ENCODE measurements at places on chromosomes 2 and 18.

DNA sequence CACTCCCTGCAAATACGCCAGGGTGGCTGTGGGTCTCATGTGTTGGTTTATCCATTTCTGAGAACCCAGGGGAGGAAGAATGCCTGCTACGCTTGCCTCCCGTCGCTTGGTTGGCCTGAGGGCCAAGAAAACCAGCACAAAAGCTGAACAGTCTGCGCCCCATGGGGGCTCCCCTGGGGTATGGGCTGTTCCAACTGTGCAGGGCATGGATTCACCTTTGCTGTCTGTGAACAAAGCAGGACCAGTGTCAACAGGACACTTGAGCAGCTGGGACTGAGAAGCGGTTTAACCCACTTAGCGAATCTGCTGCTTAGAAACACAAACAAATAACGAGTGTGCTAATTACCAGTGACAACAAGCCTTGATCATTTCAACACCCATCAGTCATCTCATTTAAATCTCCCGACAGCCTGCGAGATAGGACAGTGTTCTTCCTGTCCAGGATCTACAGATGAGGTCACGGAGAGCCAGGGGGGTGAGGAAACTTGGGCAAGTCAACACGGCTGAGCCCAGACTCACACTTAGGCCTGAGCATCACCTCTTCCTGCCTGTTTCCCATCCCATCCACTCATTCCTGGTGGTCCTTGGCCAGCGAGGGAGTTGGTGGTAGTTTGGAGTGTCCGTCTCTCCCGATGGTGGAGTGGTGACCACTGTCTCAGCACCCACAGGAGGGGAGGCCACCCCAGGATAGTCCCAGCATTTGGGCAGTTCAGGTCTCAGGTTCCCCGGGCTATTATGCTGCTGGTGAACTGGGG is 111.6 kb upstream of the HAAO start:
- H3K27ac ChIP-seq = no peak overlapping the region
- no peak for DNase-seq
- no peak overlapping the region for H3K4me3 ChIP-seq
- no peaks in the 10 kb centered on the region for H3K27me3 ChIP-seq
- H3K36me3 ChIP-seq = no peaks in the 10 kb centered on the region

- peaks cover 3% of the 10 kb centered on the region for H3K36me3 ChIP-seq
- H3K4me3 ChIP-seq = no peak overlapping the region
- no peak for DNase-seq
- H3K27ac ChIP-seq = peak overlapping the region; percentile 13
- H3K4me1 ChIP-seq = peaks cover 3% of the 10 kb centered on the region
These were observed 10.1 kb downstream of the CYP26B1 start for GRCh38 chr2:72137498-72138010.

DNA sequence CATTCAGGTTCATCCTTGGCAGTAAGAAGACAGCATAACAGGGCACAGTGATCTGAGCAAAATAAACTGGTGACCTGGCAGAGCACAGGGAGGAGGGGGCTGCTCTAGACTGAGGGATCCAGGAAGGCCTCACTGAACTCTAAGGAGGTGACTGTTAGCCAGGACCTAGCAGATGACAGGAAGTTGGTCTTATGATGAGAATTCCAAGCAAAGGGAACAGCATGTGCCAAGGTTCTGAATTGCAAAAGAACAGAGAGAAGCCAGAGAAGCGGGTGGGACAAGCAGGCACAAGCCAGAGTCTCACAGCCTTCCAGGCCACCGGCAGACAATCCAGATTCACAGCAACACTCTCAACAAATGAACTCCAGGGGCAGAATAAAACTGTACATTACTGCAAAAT is 152.7 kb upstream of the PTPRM start:
- H3K27ac ChIP-seq = peak overlapping the region; percentile 90
- DNase-seq = no peak
- H3K4me1 ChIP-seq = peaks cover 32% of the 10 kb centered on the region
- H3K27me3 ChIP-seq = no peaks in the 10 kb centered on the region

DNA sequence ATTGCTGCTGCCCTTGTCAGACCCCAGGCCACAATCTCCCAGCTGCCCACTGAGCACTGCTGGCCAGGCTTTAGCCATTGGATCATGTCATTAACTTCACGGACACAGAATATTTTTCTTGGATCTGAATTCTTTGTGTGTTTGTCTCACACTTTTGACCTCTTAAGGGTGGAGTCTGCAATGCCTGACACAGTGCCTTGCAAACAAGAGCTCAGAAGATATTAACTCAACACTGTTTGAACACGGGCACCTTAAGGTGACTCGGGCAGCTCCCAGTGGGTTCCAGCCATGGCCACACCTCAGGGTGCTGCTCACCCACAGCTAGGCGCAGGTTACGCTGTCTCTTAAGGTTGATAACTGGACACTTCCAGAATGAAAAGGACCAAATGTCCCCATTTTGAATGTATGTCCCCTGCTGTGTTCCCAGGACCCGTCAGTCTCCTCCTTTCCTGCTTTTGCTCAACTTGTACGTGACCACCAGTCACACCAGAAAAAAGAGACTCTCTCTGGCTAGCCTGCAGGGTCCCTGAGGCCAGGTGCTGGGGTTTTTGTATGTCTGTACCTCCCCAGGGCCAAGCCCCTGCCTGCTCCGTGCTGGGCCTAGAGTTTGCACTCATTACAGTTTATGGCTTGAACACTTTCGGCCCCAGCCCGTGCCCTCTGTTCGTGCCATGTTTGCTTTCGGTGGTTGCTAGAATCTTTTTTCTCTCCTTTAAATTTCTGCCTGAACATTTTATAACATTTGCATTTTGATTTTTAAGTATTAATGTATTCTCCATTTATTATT is 33.4 kb upstream of the TMEM131 start:
- no peaks in the 10 kb centered on the region for H3K36me3 ChIP-seq
- no peak for DNase-seq
- H3K27me3 ChIP-seq = no peaks in the 10 kb centered on the region
- H3K27ac ChIP-seq = no peak overlapping the region

DNA sequence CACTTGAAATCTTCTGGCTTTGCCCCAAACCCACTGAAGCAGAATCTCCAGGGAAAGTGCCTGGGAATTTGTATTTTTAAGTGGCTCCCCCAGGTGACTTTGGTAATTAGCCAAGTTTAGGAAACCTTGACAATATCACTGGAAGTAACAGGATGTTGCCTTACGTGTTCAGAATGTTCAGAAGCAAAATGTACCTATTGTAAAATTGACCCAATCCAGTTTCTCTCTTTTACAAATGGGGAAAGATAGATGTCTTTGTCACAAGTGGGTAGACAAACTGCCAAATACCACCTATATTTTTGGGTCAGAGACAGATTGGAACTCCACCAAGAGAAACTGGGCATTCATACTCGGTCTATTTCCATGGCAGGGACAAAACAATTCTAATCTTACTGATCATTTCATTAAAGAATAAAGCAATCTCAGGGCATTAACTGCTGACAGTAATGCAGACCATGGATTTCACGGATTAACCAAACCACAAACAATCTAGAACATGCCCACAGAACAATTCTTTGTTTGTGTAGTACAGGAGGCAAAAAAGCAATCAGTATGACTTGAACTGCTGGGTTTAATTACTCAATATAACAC is 255.8 kb downstream of the ERBB4 start:
- no peaks in the 10 kb centered on the region for H3K36me3 ChIP-seq
- no peaks in the 10 kb centered on the region for H3K4me1 ChIP-seq
- no peak overlapping the region for H3K4me3 ChIP-seq
- H3K27ac ChIP-seq = no peak overlapping the region

- no peaks in the 10 kb centered on the region for H3K4me1 ChIP-seq
- no peaks in the 10 kb centered on the region for H3K36me3 ChIP-seq
- no peak overlapping the region for H3K27ac ChIP-seq
- no peak for DNase-seq
- no peaks in the 10 kb centered on the region for H3K27me3 ChIP-seq
- no peak overlapping the region for H3K4me3 ChIP-seq
These were observed 10.2 kb downstream of the ACKR3 start for GRCh38 chr2:236579746-236580315.

DNA sequence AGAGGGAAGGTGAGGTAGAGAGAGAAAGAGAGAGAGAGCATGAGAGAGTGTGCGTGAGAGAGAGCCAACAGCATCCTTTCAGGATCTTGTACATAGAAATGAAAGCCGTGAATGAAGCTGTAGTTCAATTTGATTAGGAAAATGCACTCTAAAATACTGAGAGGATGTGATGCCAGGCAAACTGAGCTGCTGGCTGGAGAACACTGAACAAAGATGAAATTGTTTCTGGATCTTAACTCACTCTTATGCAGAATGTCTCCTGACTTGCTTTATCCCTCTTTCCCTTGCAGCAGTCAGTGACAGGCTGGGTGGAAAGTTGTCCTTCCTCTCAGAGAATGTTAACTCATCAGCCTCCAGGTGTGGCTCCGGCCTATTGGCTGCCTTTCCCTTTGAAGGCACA is 10.7 kb downstream of the LYPD1 start:
- H3K27me3 ChIP-seq = no peaks in the 10 kb centered on the region
- no peaks in the 10 kb centered on the region for H3K36me3 ChIP-seq
- no peak overlapping the region for H3K27ac ChIP-seq
- no peak for DNase-seq
- H3K4me3 ChIP-seq = no peak overlapping the region

DNA sequence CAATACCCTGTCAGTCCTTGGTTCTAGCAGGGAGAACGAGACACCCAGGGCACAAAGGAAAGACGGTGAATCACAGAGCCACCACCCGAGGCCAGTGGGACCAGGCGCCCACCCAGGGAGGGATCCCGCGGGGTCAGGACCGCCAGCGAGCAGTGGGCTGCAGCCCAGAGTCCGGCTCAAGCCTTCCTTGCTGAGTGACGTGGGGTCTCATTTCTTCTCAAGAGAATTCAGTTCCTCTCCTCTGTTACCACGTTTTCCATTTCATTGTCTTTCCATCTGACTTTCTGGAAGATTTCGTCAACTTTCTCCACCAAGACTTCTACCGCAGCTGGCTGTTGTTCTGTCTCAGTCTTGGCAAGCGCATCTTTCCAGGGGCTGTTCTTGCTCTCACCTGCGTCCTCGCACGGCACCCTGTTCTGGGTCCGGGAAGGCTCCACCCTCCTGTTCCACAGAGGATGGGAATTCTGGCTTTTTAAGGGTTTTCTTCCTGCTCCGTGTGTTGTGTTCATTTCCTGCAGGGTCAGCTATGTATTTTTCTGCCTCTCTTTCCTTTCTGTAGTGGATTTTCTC is 248.6 kb downstream of the NDUFA10 start:
- no peaks in the 10 kb centered on the region for H3K4me1 ChIP-seq
- no peaks in the 10 kb centered on the region for H3K36me3 ChIP-seq
- DNase-seq = no peak
- H3K4me3 ChIP-seq = no peak overlapping the region
- H3K27me3 ChIP-seq = peaks cover 41% of the 10 kb centered on the region

- H3K36me3 ChIP-seq = peaks cover under 1% of the 10 kb centered on the region
- DNase-seq = peak; percentile 84
These were observed 3.6 kb upstream of the DGKD start for GRCh38 chr2:233350708-233351107.

DNA sequence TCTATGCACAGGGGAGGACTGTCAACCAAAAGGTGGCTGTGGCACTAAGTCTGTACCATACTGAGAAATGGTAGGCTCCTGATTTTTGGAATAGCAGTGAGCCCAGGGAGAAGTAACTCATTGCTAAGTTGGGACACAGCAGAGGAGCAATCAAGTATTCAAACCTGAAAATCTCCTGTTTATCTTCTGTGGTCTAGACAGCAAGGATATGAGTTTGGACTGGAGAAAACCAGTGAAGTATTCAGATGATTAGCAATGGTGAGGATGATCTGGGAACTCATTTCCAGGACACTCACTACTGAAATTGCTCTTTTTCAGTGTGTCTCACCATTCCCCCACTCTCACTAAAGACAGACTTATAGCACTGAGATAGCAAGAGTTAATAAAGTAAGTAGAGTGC is 112.0 kb downstream of the GULP1 start:
- no peak for DNase-seq
- H3K4me1 ChIP-seq = no peaks in the 10 kb centered on the region
- H3K27me3 ChIP-seq = no peaks in the 10 kb centered on the region

GRCh38 chr2:232368311-232368731 is 10.2 kb upstream of the ALPP start:
- H3K4me3 ChIP-seq = no peak overlapping the region
- no peak overlapping the region for H3K27ac ChIP-seq
- H3K36me3 ChIP-seq = no peaks in the 10 kb centered on the region

GRCh38 chr2:68214381-68214780 is 38.0 kb downstream of the PPP3R1 start:
- H3K4me1 ChIP-seq = peaks cover 5% of the 10 kb centered on the region
- no peak overlapping the region for H3K4me3 ChIP-seq
- peaks cover 40% of the 10 kb centered on the region for H3K36me3 ChIP-seq
- no peaks in the 10 kb centered on the region for H3K27me3 ChIP-seq

- no peak overlapping the region for H3K4me3 ChIP-seq
- no peaks in the 10 kb centered on the region for H3K36me3 ChIP-seq
- peaks cover 33% of the 10 kb centered on the region for H3K4me1 ChIP-seq
- H3K27me3 ChIP-seq = no peaks in the 10 kb centered on the region
- H3K27ac ChIP-seq = no peak overlapping the region
- no peak for DNase-seq
These were observed 2.9 kb upstream of the SCYGR1 start for GRCh38 chr2:227390468-227391256.

GRCh38 chr2:226308986-226309385 is 490.6 kb downstream of the IRS1 start:
- no peaks in the 10 kb centered on the region for H3K36me3 ChIP-seq
- no peak overlapping the region for H3K27ac ChIP-seq
- peaks cover 2% of the 10 kb centered on the region for H3K4me1 ChIP-seq
- H3K27me3 ChIP-seq = no peaks in the 10 kb centered on the region
- no peak overlapping the region for H3K4me3 ChIP-seq
- DNase-seq = no peak

DNA sequence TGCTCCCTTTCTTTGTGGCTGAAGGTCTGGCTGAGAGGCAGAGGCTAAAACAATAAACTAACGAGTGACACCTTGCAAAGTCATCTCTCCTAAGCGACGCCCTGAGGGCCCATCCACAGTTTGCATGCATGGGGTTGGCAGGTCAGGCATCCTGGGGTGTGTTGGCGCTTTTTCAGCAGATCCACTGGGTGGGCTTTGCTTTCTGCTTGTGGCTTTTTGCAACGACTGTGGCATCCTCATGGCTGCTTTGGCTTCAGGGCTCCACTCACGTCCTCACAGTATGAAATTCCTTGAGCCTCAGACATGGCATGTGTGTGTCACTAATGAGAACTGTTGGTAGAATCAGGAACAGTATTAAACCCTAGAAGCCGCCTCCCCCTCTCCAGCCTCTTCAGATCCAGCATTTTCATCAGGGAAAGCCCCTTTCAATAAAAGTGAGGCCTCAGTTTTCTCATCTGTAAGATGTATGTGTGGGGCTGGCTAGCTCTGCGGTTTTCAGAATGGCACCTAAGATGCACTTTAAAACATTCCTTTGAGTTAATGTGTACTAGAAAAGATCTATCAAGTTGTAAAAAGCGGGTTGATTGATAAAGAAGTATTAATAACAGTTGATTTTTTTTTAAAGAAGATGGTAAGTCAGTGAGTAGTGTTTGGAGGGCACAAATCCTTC is 72.5 kb downstream of the SH3BP4 start:
- no peaks in the 10 kb centered on the region for H3K27me3 ChIP-seq
- H3K4me1 ChIP-seq = peaks cover 81% of the 10 kb centered on the region
- H3K36me3 ChIP-seq = peaks cover 5% of the 10 kb centered on the region
- no peak overlapping the region for H3K4me3 ChIP-seq

- no peaks in the 10 kb centered on the region for H3K27me3 ChIP-seq
- no peaks in the 10 kb centered on the region for H3K36me3 ChIP-seq
- no peak overlapping the region for H3K27ac ChIP-seq
- no peak overlapping the region for H3K4me3 ChIP-seq
- no peak for DNase-seq
- H3K4me1 ChIP-seq = no peaks in the 10 kb centered on the region
These were observed 778.3 kb upstream of the CDH7 start for GRCh38 chr18:64972545-64972944.

GRCh38 chr2:981759-982158 is 31.1 kb downstream of the SNTG2 start:
- no peak overlapping the region for H3K4me3 ChIP-seq
- peaks cover 3% of the 10 kb centered on the region for H3K27me3 ChIP-seq
- DNase-seq = no peak
- H3K4me1 ChIP-seq = no peaks in the 10 kb centered on the region
- H3K36me3 ChIP-seq = no peaks in the 10 kb centered on the region

Measured in RWPE2 (cell line).